Urinary bladder (tissue), 4 donors: ENCODE measurements at places on chromosomes 6 and 20. TPM values are rescaled to one million over a fixed set of nuclear protein-coding genes. Genes with fewer than 3 reads are reported as not detected.

Gene MLN
- not detected for polyA plus RNA-seq

Gene SPEF1
- polyA plus RNA-seq: 0.16 TPM

Gene DEFB118
- polyA plus RNA-seq: not detected

Gene HLA-G
- not detected for polyA plus RNA-seq

Gene BHLHE23
- not detected for polyA plus RNA-seq

Gene CRISP2
- polyA plus RNA-seq: not detected

Gene ADGRF1
- 5.3 TPM for polyA plus RNA-seq

GRCh38 chr20:45783656-45784294 lies 7.9 kb downstream of the WFDC3 start:
- DNase-seq: no peak

DNA sequence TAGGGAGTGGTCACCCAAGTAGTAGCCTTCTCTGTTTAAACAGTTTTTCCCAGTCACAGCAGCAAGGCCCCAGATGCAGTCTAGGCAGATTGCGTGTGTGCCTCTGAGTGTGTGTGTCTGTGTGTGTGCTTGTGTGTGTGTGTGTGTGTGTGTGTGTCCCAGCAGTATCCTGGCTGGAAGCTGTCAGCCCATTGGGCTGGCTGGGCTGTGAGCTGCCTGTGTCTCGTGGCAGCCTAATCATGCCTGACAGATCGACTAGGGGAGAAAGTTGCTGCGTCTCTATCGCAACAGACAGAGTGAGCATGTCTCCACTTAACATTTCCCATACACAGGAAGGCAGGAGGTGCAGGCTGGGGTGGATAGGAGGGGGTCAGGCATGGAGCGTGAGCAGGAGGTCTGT lies 42.9 kb upstream of the LRFN2 start:
- DNase-seq: no peak

GRCh38 chr6:154705471-154706113 lies 27.6 kb upstream of the SCAF8 start:
- DNase-seq: no peak

- DNase-seq: no peak
Observed at GRCh38 chr6:167469101-167469500, 144.2 kb downstream of the TTLL2 start.

- DNase-seq: peak; percentile 31
Observed at GRCh38 chr6:53986165-53986720, 125.0 kb upstream of the MLIP start.

DNA sequence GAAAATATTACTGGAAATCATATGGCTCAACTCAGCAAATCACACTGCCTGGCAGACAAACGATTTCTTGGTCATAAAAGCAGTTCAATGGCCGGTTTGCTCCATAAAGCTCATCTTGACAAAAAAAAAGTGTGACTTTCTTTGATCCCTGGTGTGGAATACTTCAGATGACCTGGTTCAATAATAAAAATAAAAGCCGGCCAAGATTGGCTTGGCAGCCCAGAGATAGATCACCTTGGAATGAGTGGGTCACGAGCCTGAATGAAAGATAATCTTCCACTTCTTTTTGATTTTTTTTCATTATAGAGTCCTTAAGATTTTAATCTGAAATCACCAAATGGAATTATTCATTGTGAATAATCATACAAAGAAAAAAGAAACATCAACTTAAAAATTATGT lies 445.3 kb upstream of the CITED2 start:
- no peak for DNase-seq

- no peak for DNase-seq
Observed at GRCh38 chr20:3316136-3316535, 77.1 kb upstream of the SLC4A11 start.

DNA sequence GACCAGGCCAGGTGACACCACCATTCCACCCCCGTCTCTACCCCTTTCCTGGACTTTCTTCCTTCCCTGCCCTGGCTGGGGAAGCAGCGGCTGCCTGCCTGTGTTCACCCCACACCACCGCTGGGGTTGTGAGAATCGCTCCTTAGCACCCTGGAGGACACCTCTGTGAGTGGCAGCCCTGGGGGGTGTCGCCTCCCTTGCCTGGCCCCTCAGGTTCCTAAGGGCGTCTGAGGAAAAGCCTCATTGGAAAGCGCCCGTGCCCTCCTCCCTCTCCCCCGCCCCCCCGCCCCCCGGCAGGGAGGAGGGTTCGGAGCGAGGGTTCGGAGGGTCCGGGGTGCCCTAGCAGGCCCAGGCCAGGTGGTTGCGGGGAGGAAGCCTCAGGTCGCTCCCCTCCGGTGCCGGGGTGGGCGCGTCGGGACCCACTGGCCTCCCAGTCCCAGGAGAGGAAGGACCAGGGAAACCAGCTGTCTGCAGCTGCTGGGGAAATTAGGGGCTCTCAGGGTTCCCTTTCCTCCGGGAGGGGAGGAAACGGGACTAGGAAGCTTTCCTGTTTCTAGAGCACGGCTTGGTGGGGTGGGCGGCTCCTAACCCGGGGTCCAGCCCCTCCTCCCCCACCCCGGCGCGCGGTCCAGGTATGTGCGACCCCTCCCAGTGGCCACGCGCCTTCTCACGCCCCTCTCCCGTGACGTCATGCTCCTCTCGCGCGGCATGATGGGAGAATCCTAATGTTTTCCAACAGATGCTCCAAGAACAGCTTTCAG lies at the start of gene PHACTR3:
PHACTR3 (plus strand) TSS at position 760 of the 761 bp plus-strand sequence. CDS start 475 bp downstream, outside the sequence.
- DNase-seq: no peak

- no peak for DNase-seq
Observed at GRCh38 chr20:54514028-54514607, 38.7 kb downstream of the DOK5 start.

DNA sequence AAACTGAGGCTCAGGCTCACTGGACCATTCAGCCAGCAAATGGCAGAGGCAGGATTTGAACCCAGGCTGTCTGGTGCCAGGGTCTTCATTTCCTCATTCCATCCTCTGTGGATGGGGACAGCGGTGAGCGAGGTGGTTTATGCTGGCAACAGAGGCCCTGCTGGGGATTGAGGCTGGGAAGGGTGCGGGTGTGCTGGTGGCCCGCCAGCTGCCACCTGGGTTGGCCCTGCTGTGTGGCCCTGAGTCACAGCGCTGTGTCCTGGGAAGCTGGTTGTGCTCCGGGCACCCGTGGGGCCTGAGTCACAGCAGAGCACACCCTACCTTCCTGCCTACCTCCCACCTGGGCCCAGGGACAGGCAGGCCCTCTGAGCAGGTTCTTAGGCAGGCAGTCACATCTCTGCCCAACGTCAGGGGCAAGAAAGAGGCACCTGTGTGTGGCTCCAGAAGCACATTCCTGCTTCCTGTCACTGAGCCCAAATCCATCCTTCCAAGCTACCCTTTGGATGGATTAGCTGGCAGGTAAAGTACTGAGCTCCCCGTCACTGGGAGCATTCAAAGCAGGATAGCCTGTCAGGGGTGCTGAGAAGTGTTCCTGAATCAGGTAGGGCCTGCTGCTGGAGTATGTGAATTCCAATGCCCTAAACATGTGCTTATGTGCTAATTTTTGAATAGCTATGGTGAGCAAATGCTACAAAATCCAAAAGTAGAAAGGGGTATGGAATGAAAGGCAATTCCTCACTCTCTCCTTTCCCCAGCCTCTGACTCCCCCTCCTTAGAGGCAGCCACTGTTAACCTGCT lies 53.9 kb downstream of the CEBPB start:
- DNase-seq: no peak

- no peak for DNase-seq
Observed at GRCh38 chr6:17998003-17998402, 10.6 kb upstream of the KIF13A start.

- no peak for DNase-seq
Observed at GRCh38 chr6:84052204-84052882, 18.8 kb downstream of the MRAP2 start.

DNA sequence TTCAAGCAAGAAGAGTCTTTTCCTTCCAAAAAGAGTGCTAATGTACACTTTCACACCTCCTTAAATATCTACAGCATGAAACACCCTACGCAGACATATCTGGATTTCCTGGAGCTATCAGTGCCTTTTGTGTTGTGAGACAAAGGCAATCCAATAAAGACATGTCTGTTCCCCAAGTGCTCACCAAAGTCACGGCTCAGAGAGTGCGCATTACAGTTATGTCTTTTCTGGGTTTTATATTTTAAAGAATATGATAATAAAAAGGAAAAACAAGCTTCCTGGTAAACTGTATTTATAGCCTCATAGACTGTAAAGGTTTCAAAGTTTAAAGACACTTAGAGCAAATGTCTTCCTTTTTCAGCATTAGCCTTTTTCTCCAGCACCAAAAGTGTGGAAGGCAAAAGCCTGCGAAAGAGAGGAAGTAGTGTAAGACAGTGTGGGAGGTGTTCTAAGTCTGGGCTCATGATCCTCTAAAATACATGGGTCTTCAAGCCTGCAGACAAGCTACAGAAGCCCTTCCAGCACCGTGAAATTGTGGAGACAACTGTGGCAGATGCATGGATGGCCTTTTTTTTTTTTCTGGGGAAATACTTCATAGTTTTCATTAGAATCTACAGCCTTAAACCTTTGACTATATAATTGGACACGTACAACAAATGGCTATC lies 135.0 kb upstream of the SLC35B3 start:
- no peak for DNase-seq

DNA sequence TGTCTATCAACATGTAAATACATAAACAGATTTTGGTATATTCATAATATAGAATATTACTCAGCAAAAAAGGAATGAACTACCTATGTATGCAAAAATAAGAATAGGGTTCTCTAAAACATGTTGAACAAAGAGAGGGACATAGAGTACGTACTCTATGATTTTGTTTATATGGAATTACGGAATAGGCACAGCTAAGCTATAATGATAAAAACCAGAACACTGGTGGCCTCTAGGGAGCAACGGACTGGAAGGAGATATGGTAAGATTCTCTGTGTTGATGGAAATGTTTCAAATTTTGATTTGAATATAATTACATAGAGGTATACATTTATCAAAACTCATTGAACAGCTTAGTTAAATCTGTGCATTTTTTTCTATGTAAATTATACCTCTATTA lies 19.6 kb downstream of the ADGRG6 start:
- no peak for DNase-seq

DNA sequence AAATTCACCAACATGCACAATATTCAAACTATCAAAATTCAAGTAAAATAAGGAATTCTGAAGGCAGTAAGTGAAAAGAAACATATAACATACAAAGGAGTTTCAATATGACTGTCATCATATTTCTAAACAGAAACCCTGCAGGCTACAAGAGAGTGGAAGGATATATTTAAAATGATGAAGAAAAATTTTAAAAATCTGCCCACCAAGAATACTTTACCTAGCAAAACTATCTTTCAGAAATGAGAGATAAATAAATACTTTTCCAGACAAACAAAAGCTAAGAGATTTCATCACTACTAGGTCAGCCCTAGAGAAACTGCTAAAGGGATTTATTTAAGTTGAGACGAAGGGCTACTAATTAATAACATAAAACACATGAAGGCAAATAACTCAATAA lies 73.8 kb upstream of the MANEA start:
- DNase-seq: no peak

DNA sequence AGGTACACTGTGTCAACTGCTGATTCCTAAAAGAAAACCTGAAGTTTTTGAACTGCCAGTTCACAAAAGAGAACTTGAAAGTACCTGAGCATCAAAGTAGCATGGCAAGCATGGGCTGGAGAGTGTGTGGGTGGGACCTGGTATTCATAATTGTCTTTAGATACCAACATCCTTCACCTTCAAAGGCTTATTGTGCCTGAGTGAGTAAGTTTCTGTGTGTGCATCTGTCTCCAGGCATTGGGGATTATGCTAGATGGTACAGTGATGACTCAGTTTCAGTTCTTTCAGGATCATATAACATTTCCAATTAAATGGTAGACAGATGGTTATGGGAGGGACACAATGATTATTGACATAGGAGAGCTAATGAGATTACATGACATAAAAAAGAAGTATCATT lies 238.5 kb downstream of the ZFAND3 start:
- no peak for DNase-seq

DNA sequence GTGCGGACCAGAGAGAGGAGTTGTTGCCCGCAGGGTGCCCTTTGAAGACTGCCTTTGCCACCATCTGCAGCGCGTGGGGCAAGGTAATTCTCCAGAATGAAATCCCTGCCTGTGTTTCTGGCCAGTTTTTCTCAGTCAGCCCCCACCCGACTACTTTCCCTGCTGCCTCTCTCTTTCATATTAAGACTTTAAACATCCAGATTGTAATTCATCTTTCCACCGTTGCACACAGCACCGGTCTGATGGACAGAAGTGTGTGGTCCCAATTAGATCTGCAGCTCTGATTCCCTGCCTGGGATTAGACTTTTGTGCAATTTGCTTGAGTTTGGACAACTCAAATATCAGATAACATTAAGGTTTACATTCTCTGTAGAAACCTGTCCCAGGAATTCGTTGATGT lies 489.0 kb downstream of the QKI start:
- no peak for DNase-seq

DNA sequence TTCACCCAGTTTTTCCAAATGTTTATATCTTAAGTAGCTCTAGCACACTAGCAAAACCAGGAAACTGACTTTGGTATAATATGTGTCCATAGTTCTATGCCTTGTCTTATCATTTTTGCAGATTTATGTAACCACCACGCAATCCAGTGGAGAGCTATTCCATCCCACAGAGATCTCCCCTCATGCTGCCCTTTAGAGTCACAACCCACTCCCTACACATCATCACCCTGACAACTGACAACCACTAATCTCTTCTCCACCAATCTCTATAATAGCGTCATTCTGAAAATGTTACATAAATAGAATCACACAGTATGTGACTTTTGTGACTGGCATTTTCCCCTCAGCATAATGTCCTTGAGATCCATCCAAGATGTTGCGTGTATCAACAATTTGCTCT lies 29.1 kb downstream of the HLA-DRB5 start:
- no peak for DNase-seq

DNA sequence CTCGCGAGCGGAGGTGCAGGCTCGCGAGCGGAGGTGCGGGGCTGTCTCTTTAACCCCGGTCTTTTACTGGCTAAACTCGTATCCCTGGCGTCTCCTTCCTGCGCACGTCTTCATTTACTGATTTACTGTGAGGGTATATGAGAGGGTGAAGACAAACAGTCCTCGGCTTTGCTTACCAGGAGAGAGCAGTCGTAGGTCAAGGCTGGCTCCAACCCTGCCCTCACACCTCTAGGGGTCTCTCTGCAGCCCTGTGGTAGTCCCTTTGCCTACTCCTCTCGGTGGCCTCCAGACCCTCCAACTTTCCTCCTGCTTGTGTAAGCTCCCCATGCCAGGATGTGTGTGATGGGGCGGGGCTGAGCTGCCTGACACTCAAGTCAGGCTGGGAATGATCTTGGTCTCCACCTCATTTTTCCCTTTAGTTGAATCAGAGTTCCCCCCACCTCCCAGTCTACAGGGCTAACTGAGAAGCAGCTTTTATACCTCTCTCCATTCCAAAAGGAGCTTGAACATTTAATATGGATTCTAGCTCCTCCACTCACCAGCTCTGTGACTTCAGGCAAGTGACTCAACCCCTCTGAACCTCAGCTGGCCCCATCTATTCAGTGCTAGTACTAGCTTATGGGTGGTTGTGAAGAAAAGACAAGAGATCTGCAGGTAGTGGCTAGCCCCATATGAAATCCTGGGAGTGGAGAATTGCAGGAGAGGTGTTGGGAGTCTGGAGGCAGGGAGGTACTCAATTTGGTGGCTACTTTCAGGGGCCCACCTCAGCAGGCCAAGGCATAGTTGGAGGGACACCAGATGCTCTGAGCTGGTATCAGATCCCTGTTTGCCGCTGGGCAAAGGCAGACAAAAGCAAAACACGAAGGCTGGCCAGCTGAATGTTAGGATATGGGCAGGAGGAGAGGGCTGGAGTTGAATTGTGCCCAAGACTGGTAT lies 902 bp downstream of the SLC29A1 start:
- no peak for DNase-seq
